Lower leg skin (tissue), 4 donors: ENCODE measurements at places on chromosomes 2 and 18. TPM values are rescaled to one million over a fixed set of nuclear protein-coding genes. Genes with fewer than 3 reads are reported as not detected.

Gene FKBP1B
- total RNA-seq: 10.1 TPM

Gene GNAL
- 12.3 TPM for total RNA-seq

- no peak for DNase-seq
Observed at GRCh38 chr18:80105369-80106167, 3.5 kb upstream of the ADNP2 start.

Gene RND3
- 45.3 TPM for total RNA-seq

Gene MC4R
- total RNA-seq: not detected

GRCh38 chr18:27605107-27605834, 420.2 kb upstream of the CHST9 start:
- DNase-seq: peak; percentile 19

- no peak for DNase-seq
Observed at GRCh38 chr2:145812165-145812554, 1292.2 kb upstream of the ZEB2 start.

Gene DNER
- total RNA-seq: 17.7 TPM

Gene SPDYA
- total RNA-seq: 0.42 TPM

Gene CCDC141
- total RNA-seq: 0.71 TPM

Gene SCN7A
- 3.6 TPM for total RNA-seq

Gene CDH19
- 9.5 TPM for total RNA-seq

GRCh38 chr2:240127191-240127750, 8.8 kb downstream of the COPS9 start:
- DNase-seq: peak; percentile 21

GRCh38 chr2:170475878-170476277, 239.3 kb upstream of the SP5 start:
- DNase-seq: no peak

GRCh38 chr2:153548536-153548935, 70.0 kb upstream of the RPRM start:
- DNase-seq: no peak

DNA sequence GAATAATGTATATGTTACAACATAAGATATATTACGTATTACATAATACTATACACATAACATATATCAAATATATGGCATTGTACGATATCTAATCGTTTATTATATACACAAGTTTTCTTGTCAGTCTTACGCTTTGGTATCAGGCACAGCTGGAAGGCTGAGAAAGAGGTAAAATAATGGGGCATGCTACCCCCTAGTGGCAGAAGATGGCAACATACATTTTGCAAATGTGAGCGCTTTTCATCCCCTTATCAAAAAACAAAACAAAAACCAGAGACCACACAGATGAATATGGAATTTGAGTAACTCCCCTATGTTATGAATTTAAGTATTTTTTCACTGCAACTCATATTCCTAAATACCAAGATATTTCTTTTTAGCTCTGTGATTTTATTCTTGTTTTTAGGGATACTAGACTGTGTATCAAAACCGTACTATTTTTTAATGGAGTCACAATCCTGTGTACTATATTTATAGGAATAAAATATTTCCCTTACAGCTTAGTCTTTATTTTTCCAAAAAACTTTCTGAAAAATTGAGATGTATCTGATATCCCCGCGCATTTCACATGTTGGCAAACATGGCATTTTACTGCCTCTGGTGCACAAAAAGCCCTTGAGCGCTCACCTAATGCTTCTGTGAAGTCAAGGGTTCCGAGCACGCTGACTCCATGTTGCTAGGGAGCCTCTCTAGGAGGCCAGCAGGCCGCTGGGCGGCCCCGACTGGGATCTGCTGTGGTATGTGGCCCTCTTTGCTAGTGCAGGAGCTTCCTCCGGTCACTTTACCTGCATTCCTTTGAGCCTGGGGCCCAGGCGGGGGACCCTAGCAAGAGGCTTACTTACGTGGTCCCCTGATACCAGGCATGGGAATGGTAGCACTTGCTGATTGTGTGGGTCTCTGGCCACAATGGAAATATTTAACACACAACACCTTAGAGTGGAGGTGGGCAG, 62.5 kb downstream of the SLC4A3 start:
- DNase-seq: no peak

- DNase-seq: no peak
Observed at GRCh38 chr2:233174137-233174536, 77.3 kb upstream of the ATG16L1 start.

DNA sequence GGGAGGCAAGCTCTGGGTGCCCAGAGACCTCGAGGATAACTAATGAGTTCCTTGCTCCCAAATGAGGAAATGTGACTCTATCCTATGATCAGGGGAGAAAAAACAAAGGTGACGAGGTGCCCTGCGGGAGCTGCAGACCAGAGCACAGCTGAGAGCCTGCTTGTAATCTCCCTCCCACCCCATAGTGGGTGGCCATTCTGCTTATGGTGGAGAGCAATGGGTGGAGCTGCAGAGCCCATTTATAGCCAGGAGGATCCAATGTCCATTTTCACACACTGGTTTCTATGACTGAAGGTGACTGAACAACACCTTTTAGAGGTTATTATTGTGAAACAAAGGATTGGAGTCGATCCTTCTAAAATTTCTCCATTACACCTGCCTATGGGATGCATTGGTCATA, 153.3 kb downstream of the COL6A3 start:
- no peak for DNase-seq

Gene TCF7L1
- 1.3 TPM for total RNA-seq

Gene ALPP
- not detected for total RNA-seq

- no peak for DNase-seq
Observed at GRCh38 chr2:152961351-152961750, 242.9 kb downstream of the ARL6IP6 start.

Gene KCNK3
- 0.42 TPM for total RNA-seq

Gene ATP8B1
- 32.1 TPM for total RNA-seq

GRCh38 chr2:98665677-98666076, 57.3 kb downstream of the UNC50 start:
- no peak for DNase-seq

GRCh38 chr2:73133566-73134197, 20.9 kb upstream of the RAB11FIP5 start:
- no peak for DNase-seq

DNA sequence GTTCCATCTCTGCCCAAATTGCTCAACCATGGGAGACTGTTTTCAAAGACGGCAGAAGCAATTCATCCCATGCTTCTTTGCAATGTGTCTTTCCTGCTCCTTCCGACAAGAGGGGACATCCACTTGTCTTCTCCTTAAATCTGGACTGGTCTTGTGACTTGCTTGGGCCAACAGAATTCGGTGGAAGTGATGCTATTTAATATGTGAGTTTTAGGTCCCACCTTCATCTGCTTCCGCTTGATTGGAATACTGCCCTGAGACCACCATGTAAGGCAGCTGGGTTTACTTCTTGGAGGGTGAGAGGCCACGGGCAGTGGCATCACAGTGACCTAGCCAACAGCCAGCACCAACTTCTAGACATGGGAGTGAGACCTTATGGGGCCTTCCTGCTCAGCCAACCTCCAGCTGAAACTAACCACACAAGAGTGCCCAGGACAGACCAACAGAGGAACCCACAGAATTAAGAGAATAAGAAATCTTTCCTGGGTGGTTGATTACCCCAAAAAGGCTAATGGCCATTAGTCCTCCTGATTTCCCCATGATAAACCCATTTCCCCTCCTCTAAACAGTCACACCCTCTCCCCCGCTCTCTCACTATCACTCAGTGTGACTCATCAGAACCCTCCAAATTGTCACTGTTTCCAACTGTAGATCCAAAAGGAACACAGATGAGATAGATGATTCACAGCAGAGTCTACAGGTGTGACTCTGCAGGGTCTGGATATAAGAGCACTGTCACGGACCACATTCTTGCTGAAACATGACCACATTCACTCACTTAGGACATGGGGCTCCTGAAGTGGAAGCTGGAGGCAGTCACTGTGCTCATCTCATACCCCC, 16.2 kb upstream of the RHOB start:
- DNase-seq: peak; percentile 29

GRCh38 chr2:62733546-62733945, 28.0 kb downstream of the EHBP1 start:
- no peak for DNase-seq

GRCh38 chr2:240995041-240996021, 3.1 kb upstream of the SNED1 start:
- peak; percentile 84 for DNase-seq
